ENCODE measurements at places on chromosomes 11 and 22. TPM values are rescaled to one million over a fixed set of nuclear protein-coding genes. Genes with fewer than 3 reads are reported as not detected.

- DNase-seq: no peak
These were observed 9.7 kb downstream of the TBCEL start for GRCh38 chr11:121033635-121034034.

DNA sequence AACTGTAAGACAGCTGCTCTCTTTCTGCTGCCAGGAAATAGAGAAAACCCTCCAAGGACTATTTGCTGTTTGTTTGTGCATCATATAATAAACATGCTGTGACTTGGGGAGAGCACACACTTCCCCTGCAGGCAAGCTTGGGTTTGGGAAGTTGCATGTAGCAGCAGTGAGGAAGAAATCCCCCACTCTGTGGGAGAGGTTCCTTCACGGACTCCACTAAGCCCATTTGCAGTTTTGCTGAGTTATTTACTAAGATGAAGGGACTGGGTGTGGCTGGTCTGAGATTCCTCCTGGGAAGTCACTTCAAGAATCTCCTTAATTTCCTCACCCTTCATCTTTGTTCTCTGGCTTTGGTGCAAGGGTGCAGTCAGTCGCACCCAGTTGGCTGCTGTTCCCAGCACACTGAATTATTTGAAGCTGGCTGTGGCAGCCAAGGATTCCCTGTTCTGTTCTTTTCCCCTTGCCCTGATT lies 104.9 kb downstream of the ARFGAP2 start:
- DNase-seq: no peak

DNA sequence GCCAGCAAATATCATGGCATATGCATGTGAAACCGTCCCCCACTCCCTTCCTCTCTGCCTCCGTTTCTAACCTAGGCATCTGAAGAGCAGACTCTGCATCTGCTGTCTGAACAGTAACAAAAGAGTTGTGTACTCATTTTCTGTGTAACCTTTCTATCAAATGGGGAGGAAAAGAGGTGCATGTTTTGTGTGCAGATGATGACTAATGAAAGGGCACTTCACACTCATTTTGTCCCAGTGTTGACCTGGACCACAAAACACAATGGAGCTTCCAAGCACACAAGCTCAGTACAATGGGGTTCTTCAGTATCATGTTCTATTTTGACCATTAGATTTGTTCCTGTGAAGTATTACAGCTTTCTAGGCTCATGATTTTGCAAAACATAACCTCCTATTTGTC lies 13.0 kb downstream of the JHY start:
- no peak for DNase-seq

TTC36 gene
- not detected for total RNA-seq

PGA3 gene
- not detected for total RNA-seq
